ENCODE measurements at places on chromosomes 3 and 15.

DNA sequence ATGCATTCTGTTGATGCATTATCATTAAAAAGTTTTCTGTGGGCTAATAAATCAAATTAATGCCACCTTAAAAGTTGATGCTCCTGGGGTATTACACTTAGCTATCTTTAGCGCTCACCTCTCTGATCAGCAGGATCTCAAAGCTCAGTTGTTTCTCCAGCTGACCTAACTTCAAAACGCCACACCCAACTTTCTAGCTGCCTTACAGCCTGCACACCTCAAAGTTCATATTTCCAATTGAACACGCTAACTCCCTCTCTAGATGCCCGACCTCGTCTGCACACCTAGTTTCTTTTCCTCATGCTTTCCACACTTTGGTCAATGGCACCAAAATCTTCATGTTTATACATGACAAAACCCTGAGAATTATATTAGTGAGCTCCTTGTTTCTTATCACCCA, 98.2 kb upstream of the AGTR1 start:
- no peak for DNase-seq

- no peak for DNase-seq
These were observed 64.7 kb downstream of the BFSP2 start for GRCh38 chr3:133464573-133464972.

- no peak for DNase-seq
These were observed 60.8 kb upstream of the SKIL start for GRCh38 chr3:170296703-170297102.

DNA sequence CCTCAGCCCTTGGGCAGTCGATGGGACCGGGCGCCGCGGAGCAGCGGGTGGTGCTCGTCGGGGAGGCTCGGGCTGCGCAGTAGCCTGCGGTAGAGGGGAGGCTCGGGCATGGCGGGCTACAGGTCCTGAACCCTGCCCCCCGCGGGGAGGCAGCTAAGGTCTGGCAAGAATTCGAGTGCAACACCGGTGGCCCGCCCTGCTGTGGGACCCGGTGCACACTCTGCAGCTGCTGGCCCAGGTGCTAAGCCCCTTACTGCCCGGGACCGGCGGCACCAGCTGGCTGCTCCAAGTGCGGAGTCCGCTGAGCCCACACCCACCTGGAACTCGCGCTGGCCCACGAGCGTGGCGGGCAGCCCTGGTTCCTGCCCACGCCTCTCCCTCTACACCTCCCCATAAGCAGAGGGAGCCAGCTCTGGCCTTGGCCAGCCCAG, 377.7 kb upstream of the RBMS3 start:
- DNase-seq: no peak

DNA sequence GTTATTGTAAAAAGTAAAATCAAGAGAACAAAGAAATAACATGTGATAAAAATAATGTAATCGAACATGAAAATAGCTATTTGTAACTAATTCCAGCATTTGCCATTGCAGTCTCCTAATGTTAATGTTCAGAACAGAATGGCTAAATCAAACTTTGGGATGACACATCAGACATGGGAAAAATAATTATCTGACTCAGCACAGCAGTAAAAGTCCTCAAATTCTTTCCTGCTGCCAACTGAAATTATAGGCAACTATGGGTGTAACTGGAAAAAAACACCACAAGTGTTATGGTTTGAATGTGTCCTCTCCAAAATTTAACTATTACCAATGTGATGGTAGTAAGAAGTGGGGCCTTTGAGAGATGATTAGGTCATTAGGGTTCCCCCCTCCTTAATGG, 446.7 kb downstream of the C3orf38 start:
- DNase-seq: no peak
